ENCODE measurements at places on chromosomes 7 and 10.

GRCh38 chr10:86506499-86506898 lies 15.1 kb downstream of the WAPL start:
- DNase-seq = peak; percentile 33

DNA sequence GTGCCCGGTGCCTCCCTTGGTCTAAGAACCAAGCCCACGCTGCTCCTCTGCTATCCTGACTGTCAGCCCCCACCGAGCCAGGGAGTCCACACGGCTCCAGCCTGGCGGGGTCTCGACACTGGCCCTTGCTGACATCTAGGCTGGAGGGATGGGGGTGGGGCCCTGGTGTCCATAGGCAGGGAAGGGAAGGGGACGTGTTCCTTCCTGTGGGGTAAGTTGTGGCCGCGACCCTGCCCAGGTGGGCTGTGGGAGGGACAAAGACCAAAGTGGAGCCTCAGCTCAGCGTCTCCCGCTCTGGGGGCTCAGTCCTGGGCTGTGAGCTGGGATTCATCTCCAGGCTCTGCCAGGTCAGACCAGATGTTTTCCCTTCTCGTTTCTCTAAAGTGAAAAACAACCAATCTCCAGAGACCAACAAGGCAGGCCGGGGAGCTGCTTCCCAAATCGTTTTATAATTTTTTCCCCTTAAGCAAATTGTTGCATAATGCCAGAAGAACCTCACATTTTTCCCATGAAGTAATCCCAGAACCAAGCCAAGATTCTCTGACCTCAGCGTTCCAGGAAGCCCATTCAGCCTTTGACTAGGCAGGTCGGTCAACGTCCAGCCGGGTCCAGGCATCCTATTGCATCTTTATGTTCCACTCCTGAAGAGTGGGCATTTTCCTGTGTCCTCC lies 101.2 kb downstream of the RGS10 start:
- DNase-seq = peak; percentile 57

GRCh38 chr7:97499204-97499603 lies 232.7 kb upstream of the TAC1 start:
- peak; percentile 12 for DNase-seq

GRCh38 chr7:5586279-5586962 lies 162.8 kb upstream of the TNRC18 start:
- DNase-seq = no peak

DNA sequence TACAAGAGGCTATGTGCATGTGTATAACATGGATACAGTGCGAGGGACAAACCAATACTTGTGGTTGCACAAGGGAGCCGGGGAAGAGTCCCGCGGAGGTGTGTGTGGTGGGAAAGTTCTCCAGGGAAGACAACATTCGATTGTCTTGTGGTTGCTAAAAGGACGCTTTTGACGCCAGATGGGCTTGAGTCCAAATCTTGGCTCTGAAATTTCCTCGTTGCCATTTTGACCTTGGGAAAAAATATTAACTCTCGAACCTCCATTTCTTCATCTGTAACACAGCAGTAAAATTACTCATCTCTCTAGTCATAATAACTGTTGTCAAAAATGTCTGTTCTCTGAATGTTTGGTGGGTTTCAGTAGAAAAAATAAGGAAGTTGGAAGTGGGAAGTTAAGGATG lies 16.5 kb downstream of the PLXDC2 start:
- no peak for DNase-seq

GRCh38 chr7:3138206-3138605 lies 94.5 kb upstream of the CARD11 start:
- no peak for DNase-seq

DNA sequence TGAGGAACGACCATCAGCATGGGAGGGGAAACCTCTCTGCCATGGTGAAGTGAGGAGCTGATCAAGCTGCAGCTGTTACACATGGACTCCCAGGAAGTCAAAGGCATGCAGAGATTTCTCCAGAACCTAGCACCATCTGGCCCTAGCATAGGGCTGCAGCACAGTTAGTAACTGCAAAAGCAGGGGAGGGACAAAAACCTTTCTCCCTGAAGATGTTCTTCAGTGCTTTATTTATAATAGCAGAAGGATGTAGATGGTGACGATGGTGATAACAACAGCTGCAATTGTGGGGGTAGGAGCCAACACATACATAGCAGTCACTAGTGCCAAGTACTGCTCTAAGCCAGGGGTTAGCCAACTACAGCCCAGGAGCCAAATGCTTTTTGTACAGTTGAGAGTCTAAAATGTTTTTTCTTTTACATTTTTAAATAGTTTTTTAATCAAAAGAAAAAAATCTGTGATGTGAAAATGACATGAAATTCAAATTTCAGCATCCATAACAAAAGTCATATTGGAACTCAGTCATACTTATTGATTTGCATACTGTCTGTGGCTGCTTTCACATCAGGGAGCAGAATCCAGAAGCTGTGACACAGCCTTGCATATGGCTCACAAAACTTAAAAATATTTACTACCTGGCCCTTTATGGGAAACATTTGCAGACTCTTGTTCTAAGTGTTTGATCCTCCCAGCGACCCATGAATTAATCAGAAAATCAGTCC lies 299.5 kb downstream of the ELMO1 start:
- no peak for DNase-seq

DNA sequence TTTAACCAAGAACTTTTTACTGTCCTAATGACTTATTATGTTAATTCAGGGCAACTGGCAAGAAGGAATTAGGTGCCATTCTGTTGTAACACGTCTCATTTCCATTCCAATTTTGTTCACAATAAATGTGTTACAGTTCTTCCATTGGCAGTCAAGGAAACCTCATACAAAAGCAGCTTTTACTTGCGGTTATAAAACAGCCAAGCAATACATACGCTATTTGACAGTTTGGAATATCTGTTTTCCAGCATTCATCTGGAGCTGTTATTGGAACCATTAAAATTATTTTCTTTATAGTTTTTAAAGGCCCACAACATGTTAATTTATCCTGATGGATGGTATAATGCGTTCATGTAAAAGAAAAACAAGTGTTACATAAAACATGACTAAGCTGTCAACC lies 33.3 kb downstream of the MTERF1 start:
- DNase-seq = no peak

DNA sequence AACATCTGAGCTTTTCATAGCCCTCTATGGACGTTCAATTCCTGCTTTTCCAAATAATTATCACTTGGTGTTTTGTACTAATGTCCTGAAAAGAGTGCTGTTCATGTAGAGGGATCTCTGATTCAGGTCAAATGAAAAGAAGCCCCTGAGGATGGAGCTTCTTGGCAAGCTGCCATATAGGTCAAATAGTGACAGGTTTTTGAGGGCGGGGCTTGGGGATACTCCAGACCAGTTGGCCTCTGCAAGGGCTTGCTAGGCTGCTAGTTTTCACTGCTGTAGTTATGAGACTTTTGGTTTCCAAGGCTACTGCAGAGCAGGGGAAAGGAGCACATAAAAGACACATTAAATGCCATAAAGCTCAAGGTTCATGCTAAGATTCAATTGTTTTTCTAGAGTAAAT lies 257.2 kb upstream of the CACNA2D1 start:
- DNase-seq = no peak

GRCh38 chr7:132392713-132393112 lies 183.6 kb downstream of the PLXNA4 start:
- no peak for DNase-seq

GRCh38 chr10:126087796-126088505 lies 191.6 kb downstream of the FANK1 start:
- DNase-seq = peak; percentile 36

- no peak for DNase-seq
Measured at GRCh38 chr10:109892931-109893330, 30.4 kb downstream of the XPNPEP1 start.

- DNase-seq = no peak
Measured at GRCh38 chr10:59593768-59594167, 115.9 kb downstream of the SLC16A9 start.

- DNase-seq = peak; percentile 19
Measured at GRCh38 chr7:41238851-41239331, 464.0 kb downstream of the INHBA start.

DNA sequence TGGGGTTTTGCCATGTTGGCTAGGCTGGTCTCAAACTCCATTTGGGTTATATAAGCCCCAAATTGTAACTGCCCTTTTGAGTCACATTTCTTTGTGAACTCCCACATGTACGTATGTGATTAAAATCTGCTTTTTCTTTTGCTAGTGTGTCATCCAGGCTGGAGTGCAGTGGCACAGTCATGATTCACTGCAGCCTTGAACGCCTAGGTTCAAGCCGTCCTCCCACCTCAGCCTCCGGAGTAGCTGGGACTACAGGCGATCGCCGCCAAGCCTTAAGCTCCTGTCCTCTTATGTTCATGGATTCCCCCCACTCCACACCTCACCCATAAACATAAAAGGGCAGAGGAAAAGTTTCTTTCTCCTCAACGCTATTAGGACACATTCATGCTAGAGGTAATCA lies 4.4 kb upstream of the SMC3 start:
- no peak for DNase-seq

- DNase-seq = no peak
Measured at GRCh38 chr10:124842721-124843120, 41.1 kb downstream of the ABRAXAS2 start.

DNA sequence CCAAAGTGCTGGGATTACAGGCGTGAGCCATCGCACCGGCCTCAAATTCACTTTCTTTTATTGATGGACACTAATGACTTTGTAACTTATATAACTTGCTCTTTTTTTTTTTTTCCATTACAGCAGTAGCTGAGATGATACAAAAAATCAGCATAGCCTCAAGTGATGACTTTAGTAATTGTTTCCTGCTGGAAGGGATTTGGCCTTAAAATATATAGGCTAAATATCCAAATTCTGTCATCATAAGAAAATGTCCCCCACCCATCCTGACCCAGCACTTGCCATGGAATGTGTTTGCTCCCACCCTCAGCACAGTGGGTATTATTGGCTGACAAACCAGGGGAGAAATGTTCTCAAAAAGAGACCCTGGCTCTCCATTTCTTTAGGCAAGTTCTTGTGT lies 1264.1 kb upstream of the AUTS2 start:
- no peak for DNase-seq

GRCh38 chr7:130278860-130279259 lies 12.2 kb downstream of the CPA2 start:
- peak; percentile 91 for DNase-seq

DNA sequence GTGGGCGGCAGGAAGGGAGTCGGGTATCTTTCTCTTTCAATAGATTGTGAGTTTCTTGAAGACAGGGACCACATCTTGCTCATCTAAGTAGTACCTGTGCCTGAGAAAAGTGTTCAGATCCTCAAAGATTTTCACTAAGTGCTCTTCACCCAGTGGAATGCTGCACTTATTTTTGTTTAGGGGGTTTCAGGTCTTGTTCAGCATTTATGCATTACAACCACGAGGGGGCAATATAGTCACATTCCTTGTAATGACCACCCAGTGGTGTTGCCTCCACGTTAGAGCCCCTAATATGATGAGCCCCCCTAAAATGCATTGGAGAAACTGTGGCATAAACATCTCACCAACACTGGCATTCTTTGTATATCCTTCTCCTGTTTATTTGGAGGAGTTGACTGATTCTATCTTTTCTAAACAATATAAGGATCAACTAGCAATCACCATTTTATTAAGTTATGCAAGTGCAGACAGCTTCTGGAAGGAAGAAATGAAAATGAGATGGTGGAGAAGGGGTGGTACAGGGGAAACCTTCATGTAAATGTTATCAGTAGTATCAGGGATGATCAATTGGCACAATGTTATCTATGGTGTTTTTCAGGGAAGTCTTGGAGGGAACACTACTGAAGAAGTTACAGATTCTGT lies 3.1 kb upstream of the PAPSS2 start:
- peak; percentile 44 for DNase-seq

GRCh38 chr7:151193203-151193978 lies 6.3 kb upstream of the ASB10 start:
- no peak for DNase-seq

DNA sequence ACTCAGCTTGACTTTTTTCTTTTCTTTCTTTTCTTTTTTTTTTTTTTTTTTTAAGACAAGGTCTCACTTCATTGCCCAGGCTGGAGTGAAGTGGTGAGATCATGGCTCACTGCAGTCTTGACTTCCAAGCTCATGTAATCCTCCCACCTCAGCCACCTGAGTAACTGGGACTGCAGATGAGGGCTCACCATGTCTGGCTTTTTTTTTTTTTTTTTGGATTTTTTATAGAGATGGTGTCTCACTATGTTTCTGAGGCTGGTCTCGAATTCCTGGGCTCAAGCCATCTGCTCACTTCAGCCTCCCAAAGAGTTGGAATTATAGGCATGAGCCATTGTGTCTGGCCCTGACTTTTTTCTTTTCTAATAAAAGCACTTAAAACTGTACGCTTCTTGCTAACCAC lies 358.2 kb upstream of the IGFBP3 start:
- DNase-seq = no peak

DNA sequence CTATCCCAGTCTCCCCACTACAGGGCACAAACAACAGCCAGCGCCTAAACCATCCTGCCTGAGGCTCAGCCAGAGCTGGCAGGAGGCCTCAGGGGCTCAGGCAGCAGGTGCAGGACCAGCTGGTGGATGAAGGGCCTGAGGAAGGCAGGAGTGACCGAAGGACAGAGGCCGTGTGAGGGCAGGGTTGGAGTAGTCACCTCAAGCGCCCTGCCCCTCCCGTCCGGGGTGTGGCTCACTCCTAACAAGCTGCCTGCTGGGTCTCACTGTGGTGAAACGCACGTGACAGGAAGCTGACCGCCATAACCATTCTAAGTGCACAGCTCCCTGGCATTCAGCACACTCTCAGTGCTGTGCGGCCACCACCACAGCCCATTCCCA lies 281.1 kb downstream of the ELFN1 start:
- no peak for DNase-seq

DNA sequence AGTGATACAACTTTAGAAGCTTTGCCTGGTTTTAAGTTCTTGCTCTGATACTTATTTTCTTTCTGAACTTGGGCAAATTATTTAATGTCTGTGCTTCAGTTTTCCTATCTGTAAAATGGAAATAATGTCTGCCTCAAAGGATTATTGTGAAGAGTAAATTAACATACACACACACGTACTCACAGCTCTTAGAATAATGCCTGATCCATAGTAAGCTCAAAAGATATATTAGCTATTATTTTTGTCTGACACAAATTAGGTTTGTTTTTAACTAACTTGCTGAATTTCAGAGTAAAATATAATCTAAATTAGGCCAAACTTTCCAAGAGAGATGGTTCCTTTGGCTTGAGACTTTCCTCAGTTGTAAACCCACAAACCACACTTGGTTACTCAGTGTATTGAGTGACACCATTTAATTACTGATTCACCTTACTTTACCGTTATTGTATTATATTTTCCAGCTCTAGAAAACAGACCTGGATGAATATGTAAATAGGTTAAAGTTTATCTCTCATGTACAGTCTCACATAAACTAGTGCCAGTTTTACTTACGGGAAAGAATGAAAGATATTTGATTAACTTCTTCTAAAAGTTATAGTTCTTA lies 50.4 kb downstream of the VTI1A start:
- DNase-seq = no peak

- DNase-seq = no peak
Measured at GRCh38 chr10:76115131-76115470, 683.7 kb downstream of the LRMDA start.

- DNase-seq = no peak
Measured at GRCh38 chr7:151611041-151611440, 91.3 kb upstream of the RHEB start.

- no peak for DNase-seq
Measured at GRCh38 chr7:19113855-19114550, 3.4 kb downstream of the TWIST1 start.
